ENCODE measurements at places on chromosomes 13 and 19.

DNA sequence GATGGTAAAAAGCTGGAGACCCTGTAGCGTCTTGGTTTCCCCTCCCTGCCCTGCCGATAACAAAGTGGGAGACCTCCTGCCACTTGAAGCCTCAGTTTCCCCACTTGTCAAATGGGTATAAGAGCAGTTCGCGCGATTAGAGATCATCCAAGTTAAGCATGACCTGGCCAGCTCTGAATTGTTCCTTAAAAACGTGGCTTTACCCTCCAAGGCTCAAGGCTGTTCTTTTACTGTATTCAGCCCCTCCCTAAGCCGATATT is 421 bp downstream of the TNPO2 start:
- peak; percentile 52 for DNase-seq

- DNase-seq, result no peak
These were observed 367.8 kb downstream of the DACH1 start for GRCh38 chr13:71499235-71499634.

GRCh38 chr13:94987869-94988268 is 275.5 kb upstream of the SOX21 start:
- no peak for DNase-seq

GRCh38 chr13:60044321-60044720 is 119.4 kb downstream of the DIAPH3 start:
- no peak for DNase-seq

DNA sequence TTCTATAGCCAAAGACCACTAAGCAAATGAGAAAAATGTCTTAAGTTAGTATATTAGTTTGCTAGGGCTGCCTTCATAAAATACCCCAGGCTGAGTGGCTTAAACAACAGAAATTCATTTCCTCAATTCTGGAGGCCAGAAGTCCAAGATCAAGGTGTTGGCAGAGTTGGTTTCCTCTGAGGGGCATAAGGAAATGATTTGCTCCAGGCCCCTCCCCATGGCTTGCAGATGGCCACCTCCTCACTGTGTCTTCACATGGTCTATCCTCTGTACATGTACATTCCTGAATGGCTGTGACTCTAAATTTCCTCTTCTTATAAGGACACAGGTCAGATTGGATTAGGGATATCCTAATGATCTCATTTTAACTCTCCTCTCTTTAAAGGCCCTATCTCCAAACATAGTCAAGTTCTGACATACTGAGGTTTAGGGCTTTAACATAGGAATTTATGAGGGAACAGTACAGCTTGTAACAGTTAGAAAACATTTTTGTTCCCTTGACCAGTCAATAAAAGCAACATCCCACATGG is 307.4 kb downstream of the DIAPH3 start:
- no peak for DNase-seq

- DNase-seq, result peak; percentile 62
These were observed 18.0 kb upstream of the RBM26 start for GRCh38 chr13:79423801-79424642.

DNA sequence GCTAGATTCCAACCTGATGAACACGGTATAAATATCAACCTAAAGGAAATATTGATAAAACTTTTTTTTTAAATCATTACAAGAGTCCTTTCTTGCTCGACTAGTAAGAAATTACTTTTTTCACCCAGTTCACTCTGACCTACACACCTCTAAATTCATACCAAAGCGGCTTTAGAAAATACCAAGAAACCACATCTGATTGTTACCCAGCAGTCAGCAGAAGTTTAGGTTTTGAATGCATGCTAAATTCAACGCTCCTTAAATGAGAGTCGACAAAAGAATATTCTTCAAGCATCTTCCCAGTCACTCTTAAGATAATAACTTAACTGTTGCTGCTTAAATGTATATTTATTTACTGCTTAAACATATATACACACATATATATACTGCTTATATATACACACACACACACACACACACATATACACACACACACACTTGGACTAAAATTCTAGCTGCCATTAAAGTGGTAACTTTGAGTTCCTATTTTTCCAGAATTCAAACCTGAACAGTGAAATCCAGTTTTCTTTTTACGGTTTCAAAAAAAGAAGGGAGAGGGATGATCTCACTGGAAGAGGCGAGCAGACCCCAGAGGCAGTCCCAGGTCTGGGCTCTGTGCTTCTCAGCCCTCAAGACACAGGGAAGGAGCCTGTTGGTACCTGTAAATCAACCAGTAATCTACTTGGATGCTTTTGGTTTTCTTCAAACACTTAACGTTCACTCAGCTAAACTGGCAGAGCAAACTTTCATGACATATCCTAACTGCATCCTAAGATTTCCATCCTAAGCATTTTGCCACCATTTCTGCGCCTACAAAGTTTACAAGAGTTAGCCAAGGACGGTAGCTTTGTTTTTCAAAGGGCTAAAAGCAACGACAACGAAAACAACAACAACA is 1.7 kb downstream of the STK24 start:
- DNase-seq, result peak; percentile 39

DNA sequence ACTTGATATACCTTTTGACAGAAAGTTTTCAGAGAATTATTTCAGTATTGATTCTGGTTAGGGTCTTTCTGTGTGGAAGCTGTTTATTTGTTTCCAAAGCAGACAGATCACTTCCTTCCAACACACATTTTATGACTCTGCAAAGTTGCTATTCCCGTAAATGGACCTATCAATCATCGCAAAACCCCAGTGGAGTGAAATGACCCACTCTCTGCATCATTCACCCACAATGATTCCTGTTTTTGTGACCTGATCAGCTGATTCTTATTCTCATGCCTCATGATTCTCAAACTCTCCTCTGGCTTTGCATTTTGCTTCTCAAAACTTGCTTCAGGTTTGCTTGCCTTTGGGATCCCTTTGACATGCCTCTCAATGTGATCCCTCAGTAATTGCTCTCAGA is 453.7 kb downstream of the PCDH17 start:
- DNase-seq, result no peak

- no peak for DNase-seq
These were observed 127.9 kb downstream of the KCTD12 start for GRCh38 chr13:76758257-76758656.

GRCh38 chr19:5075597-5075996 is 106.7 kb downstream of the KDM4B start:
- no peak for DNase-seq

GRCh38 chr13:113810640-113811039 is 51.6 kb downstream of the TMEM255B start:
- DNase-seq, result no peak

DNA sequence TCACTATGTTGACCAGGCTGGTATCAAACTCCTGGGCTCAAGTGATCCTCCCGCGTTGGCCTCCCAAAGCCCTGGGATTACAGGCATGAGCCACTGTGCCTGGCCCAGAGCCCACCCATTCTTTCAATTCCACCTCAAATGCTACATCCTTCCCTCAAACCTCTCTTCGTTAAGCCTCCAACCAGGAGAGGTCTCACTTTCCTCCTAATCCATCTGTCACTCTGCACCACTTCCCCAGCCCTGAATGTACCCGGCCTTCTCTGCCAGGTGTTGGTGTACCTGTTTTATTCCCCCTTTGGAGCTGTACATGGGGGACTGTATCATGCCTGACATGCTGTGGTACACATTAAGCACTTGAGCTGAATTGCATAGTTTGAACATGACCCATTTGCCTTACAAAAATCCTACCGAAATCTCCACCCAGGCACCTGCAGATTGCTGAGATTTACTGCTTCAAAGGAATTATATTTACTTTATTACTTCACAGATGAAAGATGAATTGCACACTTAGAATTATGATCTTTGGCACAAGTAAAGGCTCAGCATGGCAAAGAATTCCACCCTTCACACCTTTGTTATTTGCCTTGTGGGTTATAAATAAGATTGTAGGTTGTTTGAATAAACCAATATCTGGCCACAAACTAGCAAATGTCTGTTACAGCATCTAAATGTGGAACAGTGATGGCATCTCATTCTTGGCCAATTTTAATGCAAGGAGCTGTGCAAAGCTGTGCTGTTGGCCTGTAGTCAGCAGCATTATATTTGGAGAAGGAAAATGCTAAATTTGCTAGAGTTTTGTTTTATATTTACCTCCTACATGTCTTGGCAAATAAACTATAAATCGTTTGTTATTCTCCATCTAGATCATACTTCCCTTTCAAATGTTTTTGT is 15.6 kb upstream of the WASF3 start:
- no peak for DNase-seq

GRCh38 chr13:39283072-39283471 is 244.8 kb downstream of the NHLRC3 start:
- DNase-seq, result no peak

GRCh38 chr19:43457809-43458208 is 7.6 kb downstream of the LYPD3 start:
- DNase-seq, result no peak

- no peak for DNase-seq
These were observed 148.4 kb downstream of the KATNAL1 start for GRCh38 chr13:30158774-30159445.

DNA sequence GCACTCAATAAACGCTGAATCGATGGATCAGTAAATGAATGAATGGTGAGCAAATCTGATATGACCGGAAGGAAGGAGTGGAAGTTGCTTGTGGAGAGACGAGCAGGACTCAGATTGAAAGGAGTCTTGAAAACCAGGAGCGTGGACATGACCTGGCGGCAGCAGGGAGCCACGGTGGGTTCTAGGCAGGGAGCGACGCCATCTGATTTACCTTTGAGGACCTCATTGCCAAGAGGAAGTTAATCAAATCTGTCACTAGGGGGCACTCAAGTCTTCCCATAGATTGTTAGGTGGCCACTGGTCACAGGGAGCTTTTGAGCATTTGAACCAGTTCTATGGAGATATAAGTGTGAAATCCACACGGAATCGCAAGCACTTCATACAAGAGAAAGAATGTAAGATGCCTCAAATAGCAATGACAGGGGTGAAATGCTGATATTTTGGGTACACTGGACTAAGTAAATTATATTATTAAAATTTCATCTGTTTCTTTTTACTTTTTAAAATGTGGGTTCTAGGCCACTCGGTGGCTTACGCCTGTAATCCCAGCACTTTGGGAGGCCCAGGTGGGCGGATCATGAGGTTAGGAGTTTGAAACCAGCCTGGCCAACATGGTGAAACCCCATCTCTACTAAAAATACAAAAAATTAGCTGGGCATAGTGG is 9.2 kb upstream of the FBN3 start:
- DNase-seq, result peak; percentile 77

- DNase-seq, result no peak
These were observed 21.3 kb upstream of the S1PR4 start for GRCh38 chr19:3157096-3157845.

GRCh38 chr13:102028206-102028605 is 373.6 kb downstream of the FGF14 start:
- DNase-seq, result no peak

- DNase-seq, result no peak
These were observed 820.4 kb downstream of the SLITRK6 start for GRCh38 chr13:84978851-84979250.

- no peak for DNase-seq
These were observed 22.6 kb downstream of the CYP2A6 start for GRCh38 chr19:40827386-40828247.

DNA sequence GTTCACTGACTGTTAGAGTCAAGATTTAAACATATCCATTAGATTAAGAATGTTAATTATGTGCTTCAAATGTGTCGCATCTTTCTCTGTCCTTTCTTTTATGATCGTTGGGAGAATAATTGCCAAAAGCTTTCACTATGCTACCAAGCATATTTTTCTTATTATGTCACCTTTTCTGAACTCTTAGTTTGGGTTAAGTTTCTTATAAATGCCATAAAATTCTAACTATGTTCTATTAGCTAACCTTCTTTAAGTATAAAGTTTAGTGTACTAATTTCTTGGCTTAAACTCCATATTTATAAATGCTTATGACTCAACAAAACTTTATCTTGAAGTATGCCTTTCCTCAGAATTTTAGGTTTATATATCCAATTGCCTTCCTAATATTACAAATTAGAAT is 1759.4 kb downstream of the PCDH9 start:
- no peak for DNase-seq

DNA sequence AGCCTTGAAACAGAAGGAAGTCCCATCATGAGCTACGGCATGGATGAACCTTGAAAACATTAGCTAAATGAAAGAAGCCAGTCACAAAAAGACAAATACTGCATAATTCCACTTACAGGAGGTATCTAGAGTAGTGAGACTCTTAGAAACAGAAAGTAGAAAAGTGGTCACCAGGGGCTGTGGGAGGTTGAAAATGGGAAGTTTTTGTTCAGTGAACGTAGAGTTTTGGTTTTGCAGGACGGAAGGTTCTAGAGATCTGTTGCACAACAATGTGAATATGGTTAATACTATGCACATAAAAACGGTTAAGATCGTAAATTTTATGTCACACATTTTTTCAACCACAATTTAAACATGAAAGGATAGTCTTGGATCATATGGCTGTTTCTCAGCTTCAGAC is 11.9 kb upstream of the SLC10A2 start:
- no peak for DNase-seq

DNA sequence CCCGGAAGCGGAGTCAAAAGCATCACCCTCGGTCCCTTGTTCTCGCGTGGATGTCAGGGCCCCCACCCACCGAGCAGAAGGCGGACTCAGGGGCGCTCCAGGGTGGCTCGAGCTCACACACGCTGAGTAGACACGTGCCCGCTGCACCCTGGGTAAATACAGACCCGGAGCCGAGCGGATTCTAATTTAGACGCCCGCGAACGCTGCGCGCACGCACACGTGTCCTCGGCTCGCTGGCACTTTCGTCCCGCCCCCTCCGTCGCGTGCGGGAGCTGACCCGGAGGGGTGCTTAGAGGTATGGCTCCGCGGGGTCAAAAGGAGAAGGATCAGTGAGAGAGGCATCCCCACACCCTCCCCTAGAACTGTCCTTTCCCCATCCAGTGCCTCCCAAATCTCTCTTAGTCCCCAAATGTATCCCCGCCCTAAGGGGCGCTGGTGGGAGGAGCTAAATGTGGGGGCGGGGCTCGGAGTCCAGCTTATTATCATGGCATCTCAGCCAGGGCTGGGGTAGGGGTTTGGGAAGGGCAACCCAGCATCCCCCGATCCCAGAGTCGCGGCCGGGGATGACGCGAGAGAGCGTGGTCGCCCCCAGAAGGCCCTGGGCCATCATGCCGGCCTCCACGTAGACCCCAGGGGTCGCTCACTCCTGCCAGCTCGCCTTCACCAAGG is 451 bp upstream of the ICAM5 start:
- peak; percentile 91 for DNase-seq

GRCh38 chr19:28542394-28543243 is 670.3 kb downstream of the UQCRFS1 start:
- no peak for DNase-seq

DNA sequence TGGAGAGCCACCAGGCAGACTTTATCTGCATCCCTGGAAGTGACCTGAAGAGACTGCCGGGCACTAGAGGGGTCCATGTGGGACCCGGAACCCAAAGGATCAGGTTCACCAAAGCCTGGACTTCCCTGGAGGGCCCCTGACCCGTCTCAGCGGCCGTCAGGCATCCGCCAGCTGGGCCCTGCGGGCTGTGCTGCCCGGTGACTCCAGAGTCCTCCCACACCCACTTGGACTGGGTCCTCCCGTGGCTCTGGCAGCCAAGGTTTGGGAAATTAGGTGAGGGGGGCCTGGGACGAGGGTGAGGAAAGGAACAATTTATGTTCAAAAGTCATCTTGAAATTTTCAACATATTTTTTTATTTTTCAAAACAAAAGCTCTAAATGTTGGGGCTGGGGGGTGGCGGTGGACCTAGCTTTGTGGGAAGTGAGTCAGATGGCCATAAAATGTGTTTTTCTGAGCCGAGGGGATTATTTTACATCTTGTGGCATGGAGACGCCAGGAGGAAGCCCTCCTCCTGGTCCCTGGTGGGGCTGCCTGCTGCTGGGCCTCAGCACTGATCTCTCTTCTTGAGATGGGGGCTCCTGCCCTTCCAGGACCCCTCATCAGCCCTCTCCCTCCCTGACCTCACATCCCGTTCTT is 20.2 kb downstream of the CEBPA start:
- no peak for DNase-seq
